CD4-positive, alpha-beta T cell treated with Interleukin-4 for 1 hour (primary cell): ENCODE measurements at places on chromosomes 5 and 9.
A peak's percentile ranks its signal among the peaks of the same experiment; 100 is the strongest.

DNA sequence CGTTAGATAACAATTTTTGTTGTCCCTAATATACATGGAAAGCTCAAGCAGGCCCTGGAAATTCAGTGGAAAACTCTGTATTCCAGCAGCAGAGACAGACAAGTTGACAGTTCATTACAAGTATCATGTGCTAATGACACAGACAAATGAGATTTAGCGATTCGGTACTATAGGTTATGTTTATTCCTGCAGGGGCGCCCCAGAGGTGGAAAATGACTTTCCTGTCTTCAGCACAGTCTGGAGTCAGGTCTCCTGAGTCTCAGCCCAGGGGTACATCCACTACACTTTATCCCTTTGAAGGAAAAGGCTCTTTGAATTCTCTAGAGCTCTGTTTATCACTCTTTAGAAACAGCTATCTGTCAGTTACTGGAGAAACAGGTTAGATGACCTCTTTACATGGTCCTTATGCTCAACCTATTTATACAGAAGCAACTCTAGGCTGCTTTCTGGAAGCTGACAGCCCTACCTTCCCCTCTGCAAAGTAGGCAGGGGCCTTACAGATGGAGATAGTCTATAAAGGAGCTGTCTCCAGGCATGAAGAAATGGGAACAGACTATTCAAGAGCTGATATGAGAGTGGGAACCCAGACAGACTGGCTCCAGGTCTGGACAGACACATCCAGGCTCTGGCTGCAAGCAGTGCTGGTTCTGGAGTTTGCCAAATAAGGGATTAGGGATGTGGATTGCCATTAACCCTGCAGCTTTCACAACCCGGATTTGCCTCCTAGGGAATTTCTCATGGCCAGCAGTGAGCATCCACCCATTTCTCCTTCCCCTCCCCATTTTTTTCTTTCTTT, 7.2 kb upstream of the SLC31A2 start:
- DNase-seq, result no peak

GRCh38 chr5:94544875-94545547, 73.4 kb downstream of the KIAA0825 start:
- no peak for DNase-seq

- DNase-seq, result no peak
These were observed 25.7 kb downstream of the LRRTM2 start for GRCh38 chr5:138849439-138849838.

DNA sequence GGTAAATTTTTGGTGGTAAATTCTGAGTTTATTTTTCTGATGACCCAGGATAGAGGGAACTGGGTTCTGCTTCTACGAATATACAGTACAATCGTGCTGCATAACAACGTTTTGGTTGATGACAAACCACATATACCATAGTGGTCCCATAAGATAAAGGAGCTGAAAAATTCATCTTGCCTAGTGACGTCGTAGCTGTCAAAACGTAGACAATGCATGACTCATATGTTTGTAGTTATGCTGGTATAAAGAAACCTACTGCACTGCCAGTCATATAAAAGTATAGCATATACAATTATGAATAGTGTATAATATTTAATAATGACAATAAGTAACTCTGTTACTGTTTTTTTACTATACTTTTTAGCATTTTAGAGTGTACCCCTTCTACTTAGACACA, 244.0 kb downstream of the GAS1 start:
- no peak for DNase-seq

DNA sequence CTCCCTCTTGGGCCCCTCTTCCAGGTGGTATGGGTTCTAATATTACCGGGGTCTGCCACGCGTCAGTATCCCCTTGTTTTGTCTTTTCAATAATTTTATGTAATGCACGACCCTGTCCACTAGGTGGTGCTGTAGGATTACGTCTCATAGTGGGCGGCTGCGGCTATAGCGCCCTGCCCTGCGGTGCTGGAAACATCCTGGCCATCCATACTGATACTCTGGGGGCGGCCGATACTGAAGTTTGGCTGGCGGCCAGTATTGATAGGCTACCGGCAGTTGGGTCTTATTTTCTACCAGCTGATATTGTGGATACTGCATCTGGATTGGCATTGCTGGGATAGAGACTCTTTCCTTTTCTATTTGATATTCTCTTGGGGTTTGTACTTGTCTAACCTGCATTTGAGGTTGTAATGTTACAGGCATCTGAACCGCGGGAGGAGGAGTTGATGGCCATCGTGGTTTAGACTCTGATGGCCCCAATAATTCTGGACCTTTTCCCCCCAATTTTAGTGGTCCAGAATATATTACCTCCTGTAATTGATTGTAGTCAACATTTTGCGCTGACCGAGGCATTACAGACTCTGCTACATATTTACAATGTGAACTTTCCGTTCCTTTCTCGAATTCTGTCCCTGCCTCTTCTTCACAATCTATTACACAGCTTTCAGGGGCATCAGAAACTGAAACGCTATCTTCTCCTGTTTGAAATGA, 3.3 kb upstream of the TMEM141 start:
- DNase-seq, result peak; percentile 69

DNA sequence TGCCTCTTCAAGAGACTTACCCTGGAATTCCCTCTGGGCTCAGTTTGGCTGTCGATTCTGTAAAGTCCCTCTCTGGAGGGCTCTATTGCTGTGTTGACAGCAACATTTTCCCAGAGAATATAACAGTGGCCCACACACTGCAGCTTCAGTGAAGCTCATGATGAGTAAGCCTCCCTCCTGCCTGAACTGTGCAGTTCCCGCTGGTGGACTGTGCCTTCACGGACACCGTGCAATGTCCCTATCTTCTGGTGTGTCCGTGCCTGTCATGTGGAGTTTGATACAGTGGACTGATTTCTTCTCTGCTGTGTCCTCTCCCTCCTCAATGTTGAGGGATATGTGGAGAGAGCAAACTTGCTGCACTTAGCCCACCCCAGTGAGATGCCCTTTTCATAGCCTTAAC, 109.0 kb downstream of the NTRK2 start:
- DNase-seq, result no peak

GRCh38 chr5:160262151-160263074, 33.1 kb downstream of the FABP6 start:
- no peak for DNase-seq

DNA sequence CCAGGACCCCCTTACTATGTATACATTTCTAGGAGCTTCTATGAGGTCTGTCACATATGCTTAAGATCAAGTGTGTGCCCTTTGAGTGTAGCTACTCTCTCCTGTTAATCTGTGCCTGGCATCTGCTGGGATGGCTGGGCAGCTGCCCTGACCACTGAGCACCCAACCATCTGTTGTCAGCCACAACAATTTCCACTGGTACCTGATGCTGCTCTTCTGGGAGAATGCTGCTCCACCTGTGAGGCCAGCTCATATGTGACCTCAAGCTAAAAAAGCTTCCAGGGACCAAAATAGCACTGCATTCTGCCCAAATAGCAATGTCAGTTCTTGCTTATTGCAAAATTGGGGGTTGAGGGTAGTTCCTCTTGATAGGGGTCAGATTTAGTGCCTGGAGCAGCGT, 595.6 kb downstream of the RAB3C start:
- no peak for DNase-seq

GRCh38 chr5:138077064-138077696, 6.7 kb upstream of the WNT8A start:
- DNase-seq, result peak; percentile 53

GRCh38 chr9:127885508-127886281, 8.2 kb upstream of the AK1 start:
- no peak for DNase-seq

DNA sequence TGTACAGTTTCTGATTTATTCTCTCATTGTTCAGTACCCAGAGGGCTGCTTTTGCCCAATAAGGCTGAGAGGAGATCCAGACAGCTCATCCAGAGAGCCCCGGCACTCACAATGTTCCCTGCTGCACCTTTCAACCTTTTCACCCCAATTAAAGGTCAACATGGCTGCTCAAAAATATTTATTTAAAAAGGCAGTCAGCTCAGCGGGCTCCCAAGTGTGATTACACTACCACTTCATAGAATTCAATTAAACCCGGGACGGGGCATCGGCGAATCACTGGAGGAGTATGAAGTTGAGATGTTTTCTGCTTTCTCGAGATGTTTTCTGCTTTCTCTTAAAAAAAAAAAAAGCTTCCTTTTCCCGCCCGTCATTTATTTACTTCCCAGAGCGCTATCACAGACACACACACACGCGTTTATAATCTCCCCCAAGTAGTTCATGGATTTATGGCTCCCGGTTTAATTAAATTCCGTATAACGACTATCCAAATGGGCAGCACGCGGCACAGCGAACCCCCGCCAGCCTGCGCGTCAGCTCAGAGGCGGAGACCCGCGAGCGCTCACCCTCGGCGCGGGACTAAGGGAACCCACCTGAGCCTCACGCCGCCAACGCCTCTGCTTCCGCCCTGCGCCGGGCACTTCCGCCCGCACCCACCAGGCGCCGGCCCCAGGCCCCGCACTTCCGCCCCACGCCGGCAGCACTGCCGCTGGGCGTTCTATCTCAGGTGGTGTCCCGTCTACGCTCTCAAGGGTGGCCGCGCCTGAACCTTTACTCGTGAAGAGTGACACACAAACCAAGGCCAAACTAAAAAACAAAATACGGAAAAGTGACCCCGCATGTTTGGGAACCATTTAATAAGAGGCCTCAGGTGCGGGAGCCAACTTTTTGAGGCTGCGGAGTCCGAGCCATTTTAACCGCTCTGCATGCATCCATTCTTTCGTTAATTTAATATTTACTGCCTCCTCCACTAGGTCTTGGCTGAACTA, at the start of gene C5orf63:
C5orf63 (minus strand) TSS at position 642 of the 986 bp plus-strand sequence. CDS start 14,507 bp downstream, outside the sequence.
- peak; percentile 84 for DNase-seq

DNA sequence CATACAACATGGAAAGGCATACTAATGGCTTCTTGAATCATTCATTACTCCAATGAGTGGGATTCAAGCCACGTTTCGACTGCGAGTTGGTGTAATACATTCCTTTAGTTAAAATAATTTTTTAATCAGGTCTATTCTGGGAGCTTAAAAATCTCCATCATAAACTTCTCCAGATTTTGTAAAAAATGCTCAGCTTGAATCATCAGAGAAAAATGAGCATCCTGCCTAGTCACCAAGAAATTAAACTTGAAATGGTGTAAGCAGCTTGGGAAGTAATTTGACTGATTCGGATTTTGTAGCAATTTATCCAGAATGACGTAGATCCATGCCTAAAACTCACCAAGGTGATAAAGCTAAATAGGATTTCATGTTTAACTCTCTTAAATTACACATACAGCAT, 165.7 kb downstream of the SLCO4C1 start:
- no peak for DNase-seq

- DNase-seq, result no peak
These were observed 74.7 kb downstream of the VAV2 start for GRCh38 chr9:133917375-133917774.

DNA sequence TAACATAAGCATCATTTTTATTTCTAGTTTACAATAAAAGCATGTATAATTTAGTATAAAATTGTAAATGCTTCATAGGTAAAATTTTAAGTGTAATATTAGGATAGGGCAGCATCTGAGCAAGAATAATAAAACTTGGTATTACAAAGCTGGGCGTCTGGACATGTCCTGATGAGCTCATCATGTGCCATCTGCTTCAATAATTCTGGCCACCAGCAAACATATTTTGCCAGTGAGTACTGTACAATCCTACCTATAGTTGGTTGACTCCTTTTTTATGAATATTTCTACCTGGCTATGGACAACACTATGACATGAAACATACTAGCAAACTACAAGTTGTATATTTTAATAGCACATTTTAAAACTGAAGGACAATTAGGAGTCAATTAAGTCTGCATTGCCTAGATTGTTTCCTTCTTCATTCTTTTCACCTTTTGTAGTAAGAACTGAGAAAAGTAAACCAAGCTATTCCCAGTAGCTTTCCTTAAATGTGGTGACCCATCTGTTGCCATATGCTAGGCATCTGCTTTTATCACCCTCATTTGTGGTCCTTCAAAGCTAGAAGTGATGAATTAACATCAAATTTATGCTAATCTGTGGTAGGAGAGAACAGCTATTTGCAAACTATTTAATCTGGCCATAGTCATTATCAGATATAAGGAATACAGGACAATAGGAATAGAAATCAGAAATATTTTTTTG, 23.4 kb downstream of the LURAP1L start:
- no peak for DNase-seq

DNA sequence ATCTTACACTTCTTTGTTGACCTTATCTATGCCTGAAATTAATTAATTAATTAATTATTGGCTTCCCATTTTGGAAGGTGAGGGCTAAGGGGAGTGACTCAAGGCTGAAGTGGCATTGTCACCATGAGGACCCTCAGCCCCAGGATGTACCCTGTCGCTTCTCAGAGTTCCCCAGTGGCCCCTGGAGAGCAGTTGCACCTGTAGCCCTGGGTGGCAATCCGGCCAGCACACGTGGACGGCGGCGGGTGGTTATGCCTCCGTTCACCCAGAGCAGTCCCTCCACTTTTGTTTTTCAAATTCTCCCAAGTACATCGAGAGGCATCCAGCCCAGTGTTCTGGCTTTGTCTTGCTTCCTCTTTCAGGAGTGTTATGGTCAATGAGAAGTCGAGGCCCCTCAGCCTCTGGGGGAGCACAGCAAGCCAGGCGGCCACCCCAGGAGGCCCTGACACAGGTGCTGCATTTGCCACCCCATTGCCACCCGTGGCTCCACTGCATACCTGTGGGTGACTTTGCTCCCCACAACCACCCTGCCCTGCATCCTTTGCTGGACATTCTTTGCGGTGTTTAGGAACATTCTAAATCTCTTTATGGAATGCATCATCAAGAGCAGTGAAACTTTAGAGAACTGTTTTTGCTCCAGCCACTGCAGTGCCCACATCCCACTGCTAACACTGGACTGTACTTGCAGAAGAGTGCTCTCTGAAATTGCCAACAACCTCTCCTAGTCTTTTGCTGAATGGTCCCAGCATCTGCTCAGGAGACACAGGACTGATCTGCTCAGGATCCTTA, 11.5 kb upstream of the IRX2 start:
- DNase-seq, result no peak

GRCh38 chr5:154189819-154190594, 526 bp upstream of the GALNT10 start:
- peak; percentile 83 for DNase-seq

GRCh38 chr5:59856358-59856757, 37.2 kb downstream of the PDE4D start:
- DNase-seq, result no peak

- no peak for DNase-seq
These were observed 18.4 kb downstream of the UBE2QL1 start for GRCh38 chr5:6466975-6467567.

- DNase-seq, result no peak
These were observed 317.9 kb upstream of the IRX1 start for GRCh38 chr5:3277590-3278196.

GRCh38 chr5:102090770-102091169, 205.3 kb downstream of the SLCO4C1 start:
- no peak for DNase-seq

DNA sequence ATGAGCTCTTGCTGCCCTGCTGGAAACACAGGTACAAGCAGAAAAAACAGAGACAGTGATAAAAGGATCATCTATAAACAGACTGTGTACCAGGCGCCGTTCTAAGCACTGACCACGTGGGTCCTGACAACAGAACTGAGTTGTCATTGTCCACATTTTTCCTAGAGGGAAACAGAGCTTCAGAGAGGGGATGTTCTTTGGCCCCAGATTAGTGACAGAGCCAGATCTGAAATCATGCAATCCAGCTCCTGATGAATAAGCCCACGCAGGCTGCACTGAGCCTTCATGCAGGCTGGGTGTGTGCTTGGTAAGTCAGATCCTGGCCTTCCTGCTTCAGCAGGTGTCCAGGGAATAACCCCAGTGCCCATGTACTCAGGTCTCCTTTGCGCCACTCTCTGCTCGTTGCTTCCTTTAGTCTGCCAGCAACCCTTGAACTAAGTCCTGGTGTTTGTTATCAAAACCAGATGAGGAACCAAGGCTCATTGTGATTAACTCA, 22.8 kb upstream of the TCF7 start:
- DNase-seq, result no peak
